ENCODE measurements at places on chromosomes 6 and 20.

DNA sequence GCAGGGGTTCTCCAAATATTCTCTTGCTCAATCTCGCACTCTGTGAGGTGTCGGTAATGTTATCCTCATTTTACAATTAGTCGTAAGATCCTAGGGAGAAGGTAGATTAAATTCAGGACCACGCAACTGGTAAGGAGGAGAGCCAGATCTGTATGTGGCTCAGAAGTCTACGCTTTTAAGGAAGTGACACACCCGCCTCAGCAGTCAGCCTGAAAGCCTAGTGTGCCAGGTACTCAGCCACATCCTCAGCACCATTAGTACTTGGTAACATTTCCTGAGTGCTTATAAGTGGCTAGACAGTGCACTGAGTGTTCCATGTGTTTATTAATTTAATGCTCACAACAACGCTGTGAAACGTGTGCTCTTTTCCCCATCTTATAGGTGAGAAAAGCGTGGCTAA, 63.7 kb downstream of the DHX35 start:
- DNase-seq, result no peak

GRCh38 chr20:33790566-33790965, 20.6 kb upstream of the CHMP4B start:
- DNase-seq, result no peak

DNA sequence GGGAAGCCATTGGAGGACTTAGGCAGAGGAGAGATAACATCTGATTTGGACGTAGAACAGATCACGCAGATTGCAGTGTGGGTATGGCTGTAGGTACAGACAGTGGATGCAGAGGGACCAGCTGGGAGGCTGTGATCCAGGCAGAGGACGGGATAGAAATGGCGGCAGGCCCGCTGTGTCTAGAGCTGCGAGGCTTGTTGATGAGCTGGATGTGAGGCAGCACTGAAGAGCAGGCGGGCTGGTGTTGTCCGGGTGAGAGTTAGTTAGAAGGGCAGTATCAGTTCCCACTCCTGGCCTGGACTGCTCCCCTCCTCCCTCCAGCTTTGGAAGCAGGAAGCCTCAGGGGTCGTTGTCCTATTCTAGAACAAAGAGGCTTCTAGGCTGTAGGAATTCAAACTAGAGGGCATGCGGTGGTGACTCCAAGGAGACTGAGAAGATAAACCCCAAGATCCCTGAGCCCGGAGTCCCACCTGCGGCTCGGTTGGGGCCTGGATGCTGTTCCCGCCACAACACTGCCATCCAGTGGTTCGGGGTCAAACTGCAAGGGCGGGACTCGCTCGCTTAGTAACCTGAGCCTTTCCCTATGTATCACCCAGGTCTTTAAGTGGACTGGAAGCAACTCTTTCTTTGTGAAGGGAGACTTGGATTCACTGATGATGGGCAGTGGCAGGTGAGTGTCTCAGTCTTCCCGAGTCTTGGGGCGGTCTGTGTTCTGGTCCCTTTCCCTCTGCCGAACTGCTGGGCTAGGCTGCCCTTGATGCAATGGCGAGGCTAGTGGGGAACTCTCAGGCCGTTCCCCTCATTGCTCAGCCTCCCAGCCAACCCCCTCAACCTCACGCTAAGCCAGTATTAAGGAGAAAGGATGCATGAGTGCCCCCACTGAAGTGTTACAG, 11.2 kb downstream of the TLDC2 start:
- peak; percentile 96 for DNase-seq

- peak; percentile 17 for DNase-seq
Measured at GRCh38 chr6:170371080-170371479, 64.5 kb downstream of the FAM120B start.

GRCh38 chr20:3812259-3812681, 8.1 kb upstream of the AP5S1 start:
- no peak for DNase-seq

- no peak for DNase-seq
Measured at GRCh38 chr6:167403427-167403826, 78.5 kb downstream of the TTLL2 start.

- DNase-seq, result no peak
Measured at GRCh38 chr6:72217626-72218025, 331.3 kb downstream of the RIMS1 start.

GRCh38 chr6:49299279-49299678, 163.8 kb downstream of the MMUT start:
- no peak for DNase-seq

Data from eye (tissue), 1 donor.